ENCODE measurements at places on chromosomes 5 and 9. TPM values are rescaled to one million over a fixed set of nuclear protein-coding genes. Genes with fewer than 3 reads are reported as not detected.

DNA sequence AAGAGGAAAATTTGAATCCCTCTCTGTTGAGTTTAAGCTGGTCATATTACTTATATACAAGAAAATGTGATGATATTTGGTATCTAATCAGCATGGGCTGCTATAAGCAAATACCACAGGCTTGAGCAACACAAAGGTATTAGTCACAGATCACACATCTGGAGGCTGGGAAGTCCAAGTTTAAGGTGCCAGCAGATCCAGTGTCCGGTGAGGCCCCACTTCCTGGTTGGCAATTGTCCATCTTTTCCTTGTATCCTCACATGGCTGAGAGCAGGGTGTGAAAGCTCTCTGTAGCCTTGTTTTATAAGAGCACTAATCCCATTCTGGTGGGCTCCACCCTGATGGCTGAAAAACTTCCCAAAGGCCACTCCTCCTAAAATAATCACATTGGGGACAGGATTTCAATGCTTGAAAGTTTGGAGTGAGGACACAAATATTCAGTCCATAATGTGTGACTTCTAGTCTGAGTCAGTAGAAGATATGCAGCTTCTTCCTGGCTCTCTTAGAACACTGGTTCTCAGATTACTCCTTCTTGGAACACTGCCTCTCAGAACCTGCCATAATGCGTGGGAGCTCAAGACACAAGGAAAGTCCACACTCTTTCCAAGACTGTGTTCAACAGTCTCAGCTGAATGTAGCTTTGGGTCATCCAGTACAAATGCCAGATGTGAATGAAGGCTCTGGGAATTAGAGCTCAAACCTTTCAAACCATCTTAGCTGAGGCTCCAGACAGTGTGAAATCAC lies 124.1 kb downstream of the PRDM9 start:
- no peak for DNase-seq

- DNase-seq = no peak
Measured at GRCh38 chr5:172446336-172447051, 7.8 kb downstream of the SH3PXD2B start.

- no peak for DNase-seq
Measured at GRCh38 chr9:77750981-77751340, 102.8 kb upstream of the GNA14 start.

DNA sequence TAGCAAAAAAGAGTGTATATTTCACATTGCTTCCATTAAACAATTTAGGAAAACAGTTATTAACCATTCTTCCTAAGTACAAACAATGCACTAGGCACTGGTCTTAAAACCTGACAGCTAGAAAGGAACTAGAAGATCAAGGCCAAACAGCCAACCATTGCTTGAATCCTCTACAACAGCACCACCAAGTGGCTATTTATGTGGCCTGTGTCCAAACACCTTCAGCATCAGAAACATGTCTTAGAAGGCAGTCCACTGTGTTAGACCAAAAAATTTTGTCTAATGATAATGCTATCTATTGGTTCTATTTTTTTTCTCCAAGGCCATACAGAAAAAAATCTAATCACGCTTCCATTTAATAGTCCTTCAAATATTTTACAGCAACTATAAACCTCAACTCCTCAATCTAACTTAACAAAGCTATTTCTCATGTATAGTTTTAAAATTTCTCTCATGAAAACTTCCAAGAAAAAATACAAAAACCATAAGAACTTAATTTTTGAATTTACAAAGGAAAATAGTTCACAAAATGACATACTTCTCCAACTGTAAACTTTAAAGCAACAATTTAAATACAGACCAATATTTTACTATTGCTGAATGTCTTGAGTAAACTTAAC lies 36.1 kb downstream of the CAAP1 start:
- no peak for DNase-seq

GRCh38 chr5:141272906-141273305 lies 27.7 kb downstream of the PCDHB15 start:
- DNase-seq = no peak

GRCh38 chr9:32424616-32425015 lies 40.2 kb downstream of the ACO1 start:
- DNase-seq = no peak

- no peak for DNase-seq
Measured at GRCh38 chr5:125377141-125377540, 630.7 kb upstream of the ZNF608 start.

DNA sequence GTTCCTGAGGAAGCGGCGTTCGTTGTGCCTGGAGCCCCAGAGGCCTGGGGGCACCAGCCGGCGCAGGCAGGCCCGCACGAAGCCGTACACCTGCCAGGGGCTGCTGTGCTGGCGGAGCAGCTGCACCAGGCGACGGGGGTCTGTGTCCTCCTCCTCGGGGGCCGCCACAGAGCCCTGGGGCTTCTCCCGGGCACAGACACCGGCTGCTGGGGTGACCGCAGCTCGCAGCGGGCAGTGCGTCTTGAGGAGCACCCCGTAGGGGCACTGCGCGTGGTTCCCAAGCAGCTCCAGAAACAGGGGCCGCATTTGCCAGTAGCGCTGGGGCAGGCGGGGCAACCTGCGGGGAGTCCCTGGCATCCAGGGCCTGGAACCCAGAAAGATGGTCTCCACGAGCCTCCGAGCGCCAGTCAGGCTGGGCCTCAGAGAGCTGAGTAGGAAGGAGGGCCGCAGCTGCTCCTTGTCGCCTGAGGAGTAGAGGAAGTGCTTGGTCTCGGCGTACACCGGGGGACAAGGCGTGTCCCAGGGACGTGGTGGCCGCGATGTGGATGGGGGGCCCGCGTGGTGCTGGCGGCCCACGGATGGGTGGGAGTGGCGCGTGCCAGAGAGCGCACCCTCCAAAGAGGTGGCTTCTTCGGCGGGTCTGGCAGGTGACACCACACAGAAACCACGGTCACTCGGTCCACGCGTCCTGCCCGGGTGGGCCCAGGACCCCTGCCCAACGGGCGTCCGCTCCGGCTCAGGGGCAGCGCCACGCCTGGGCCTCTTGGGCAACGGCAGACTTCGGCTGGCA lies 1.3 kb downstream of the TERT start:
- DNase-seq = no peak

DNA sequence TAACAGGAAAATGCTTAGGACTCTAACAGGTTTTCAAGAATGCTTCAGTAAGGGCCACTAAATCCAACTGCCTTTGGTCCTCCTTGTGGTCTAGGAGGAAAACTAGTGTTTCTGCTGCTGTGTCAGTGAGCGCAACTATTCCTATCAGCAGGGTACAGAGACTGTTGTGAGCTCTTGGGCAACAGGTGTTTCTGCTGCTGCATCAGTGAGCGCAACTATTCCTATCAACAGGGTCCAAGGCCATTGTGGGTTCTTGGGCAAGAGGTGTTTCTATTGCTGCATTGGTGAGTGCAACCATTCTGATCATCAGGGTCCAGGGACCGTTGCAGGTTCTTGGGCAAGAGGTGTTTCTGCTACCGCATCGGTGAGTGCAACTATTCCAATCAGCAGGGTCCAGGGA lies 256.3 kb downstream of the CDH10 start:
- DNase-seq = no peak

- no peak for DNase-seq
Measured at GRCh38 chr9:73011956-73012355, 59.1 kb upstream of the ALDH1A1 start.

DNA sequence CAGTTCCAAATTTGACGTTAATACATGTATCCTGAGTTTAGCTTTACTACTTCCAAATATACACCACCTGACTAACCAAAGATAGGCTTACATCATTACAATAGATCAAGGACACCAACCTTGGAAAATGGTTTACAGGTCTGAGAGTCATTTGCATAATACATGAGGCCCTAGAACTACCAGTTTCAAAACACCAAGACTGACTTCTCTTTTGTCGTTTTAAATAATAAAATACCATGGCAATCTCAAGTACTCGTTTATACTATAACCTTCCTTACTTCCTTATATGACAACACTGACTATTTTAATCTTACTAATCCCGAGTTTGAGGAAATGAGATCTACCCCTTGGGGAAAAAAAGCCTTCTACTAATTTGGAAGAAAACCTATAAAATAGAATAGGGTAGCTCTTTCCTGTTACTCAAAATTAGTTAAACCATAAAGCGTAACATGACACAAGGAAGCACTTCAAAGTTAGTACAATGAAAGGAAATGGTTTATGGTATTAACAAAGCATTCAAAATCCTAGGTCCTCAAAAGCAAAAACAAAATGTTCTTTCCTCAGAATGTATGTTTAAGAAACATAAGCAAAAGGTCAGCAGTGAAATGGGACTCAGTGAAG lies 42.1 kb downstream of the UBQLN1 start:
- DNase-seq = no peak

DNA sequence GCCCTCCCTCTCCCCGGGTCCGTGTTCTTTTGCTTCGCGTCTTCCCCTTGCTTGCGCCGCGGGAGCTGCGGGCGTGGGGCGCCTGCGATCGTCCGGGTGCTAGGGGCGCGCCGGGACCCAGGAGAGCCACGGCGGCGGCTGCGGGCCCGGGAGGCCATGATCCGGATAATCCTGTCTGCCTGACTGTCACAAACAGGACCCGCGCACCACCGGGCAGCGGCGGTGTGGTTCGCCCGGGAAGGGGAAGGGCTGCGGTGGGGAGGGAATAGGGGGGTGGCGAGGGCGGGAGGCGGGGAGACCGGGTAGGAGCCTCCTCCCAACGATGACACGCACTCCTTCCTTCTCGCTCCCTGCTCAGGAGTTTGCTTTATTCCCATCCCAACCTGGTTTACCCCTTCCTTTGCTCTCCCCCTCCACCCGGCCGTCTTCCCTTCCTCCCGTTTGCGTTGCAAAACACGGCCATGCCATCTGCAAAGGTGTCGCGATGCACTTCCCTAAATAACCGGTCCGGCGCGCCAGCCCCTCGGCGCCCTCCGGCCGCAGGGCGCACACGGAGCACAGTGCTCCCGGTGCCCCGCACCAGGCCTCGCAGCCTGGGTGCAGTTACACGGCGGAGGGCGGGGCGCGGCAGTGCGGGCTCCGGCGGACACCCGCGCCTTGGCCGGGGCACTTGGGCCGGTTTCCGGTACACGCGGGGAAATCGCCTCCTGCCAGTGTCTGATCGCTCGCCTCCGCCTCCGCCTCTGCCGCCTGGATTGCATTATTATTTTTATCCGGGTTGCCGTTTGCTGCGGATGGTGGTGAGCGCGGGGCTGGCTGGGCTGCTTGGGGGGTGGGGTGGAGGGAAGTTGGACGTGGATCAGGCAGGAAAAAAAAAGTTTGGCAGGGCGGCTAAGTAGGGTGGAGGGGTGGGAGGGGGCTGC lies 1.5 kb downstream of the SMARCA2 start:
- peak; percentile 58 for DNase-seq

- peak; percentile 48 for DNase-seq
Measured at GRCh38 chr5:109649318-109649717, 40.4 kb upstream of the MAN2A1 start.

- no peak for DNase-seq
Measured at GRCh38 chr9:22649384-22649783, 202.8 kb downstream of the DMRTA1 start.

DNA sequence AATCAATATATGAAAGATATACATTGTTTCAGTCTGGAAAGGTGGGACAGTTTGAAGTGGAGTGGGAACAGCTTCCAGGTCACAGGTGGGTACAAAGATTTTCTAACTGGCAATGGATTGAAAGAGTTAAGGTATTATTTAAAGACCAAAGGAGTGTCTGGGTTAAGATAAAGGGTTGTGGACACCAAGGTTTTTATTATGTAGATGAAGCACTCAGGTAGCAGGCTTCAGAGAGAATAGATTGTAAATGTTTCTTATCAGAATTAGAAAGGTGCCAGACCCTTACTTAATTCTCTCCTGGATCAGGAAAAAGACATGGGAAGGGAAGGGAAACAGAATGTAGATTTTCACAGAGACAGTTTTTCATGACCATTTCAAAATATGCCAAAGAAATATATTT lies 1174.8 kb downstream of the MAT2B start:
- no peak for DNase-seq

GRCh38 chr5:115246361-115246991 lies 16.2 kb downstream of the PGGT1B start:
- peak; percentile 24 for DNase-seq

DNA sequence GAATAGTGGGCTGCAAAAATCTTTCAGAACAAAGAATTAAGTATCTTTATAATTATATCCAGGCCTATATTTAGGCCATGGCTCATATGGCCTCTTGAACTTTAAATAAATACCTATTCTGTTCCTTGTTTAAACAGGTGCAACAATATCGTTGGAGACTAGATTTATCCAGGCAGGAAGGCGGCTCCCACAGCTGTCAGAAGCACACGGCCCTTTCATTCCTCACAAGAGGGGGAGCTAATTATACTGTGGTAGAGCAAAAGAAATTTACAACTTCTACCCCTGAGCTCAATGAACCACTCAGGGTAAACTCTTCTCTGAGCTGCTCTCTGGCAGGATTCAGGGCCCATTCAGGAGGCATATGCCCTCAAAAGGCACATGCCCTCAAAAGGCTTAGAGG lies 31.3 kb downstream of the TMEM174 start:
- no peak for DNase-seq

DNA sequence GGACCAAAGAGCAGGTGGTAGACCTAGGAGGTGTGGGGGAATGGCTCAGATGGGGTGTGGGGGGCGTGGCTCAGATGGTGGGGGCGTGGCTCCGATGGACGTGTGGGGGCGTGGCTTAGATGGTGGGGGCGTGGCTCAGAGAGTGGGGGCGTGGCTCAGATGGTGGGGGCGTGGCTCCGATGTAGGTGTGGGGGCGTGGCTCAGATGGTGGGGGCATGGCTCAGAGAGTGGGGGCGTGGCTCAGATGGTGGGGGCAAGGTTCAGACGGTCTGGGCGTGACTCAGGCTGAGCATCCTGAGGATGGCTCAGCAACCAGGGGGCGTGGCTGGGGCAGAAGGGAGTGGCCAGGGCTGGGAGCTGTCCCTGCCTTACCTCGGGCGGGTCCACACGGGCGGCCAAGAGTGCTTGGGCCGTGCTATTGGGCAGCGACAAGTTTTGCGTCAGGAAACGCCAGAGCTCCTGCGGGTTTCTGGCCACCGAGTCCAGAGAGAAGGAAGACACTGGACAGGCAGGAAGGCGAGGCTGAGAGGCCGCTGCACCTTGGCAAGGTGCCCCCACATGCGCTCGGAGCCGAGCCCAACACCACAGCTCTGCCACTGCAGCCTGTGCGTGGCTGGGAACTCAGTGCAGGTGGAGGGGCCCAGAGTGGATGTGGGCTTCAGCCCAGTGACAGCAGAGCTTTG lies 5.9 kb downstream of the ABCA2 start:
- no peak for DNase-seq

- DNase-seq = no peak
Measured at GRCh38 chr9:37424686-37425297, 2.3 kb downstream of the GRHPR start.

GRCh38 chr5:102226321-102226720 lies 69.8 kb downstream of the SLCO4C1 start:
- no peak for DNase-seq

SMIM32 gene
- 19.5 TPM for polyA plus RNA-seq

UGT3A1 gene
- polyA plus RNA-seq = 84.1 TPM

SPINK6 gene
- polyA plus RNA-seq = not detected

CTXN3 gene
- polyA plus RNA-seq = not detected

CLIC3 gene
- polyA plus RNA-seq = 0.53 TPM

PCDHB5 gene
- 10.5 TPM for polyA plus RNA-seq

HSD17B3 gene
- polyA plus RNA-seq = 1.5 TPM

CDH6 gene
- polyA plus RNA-seq = 63.9 TPM

SOWAHA gene
- 0.12 TPM for polyA plus RNA-seq

DROSHA gene
- polyA plus RNA-seq = 109 TPM

SLC35D2 gene
- 42.5 TPM for polyA plus RNA-seq

ENTPD2 gene
- polyA plus RNA-seq = 3.2 TPM

CDC25C gene
- 7.2 TPM for polyA plus RNA-seq

SCAI gene
- polyA plus RNA-seq = 11.5 TPM

PCDHB12 gene
- 5.5 TPM for polyA plus RNA-seq

All from left renal pelvis (tissue), 4 donors.